Right atrium auricular region (tissue), 2 donors: ENCODE measurements at places on chromosomes 12 and 14. TPM values are rescaled to one million over a fixed set of nuclear protein-coding genes. Genes with fewer than 3 reads are reported as not detected.

DNA sequence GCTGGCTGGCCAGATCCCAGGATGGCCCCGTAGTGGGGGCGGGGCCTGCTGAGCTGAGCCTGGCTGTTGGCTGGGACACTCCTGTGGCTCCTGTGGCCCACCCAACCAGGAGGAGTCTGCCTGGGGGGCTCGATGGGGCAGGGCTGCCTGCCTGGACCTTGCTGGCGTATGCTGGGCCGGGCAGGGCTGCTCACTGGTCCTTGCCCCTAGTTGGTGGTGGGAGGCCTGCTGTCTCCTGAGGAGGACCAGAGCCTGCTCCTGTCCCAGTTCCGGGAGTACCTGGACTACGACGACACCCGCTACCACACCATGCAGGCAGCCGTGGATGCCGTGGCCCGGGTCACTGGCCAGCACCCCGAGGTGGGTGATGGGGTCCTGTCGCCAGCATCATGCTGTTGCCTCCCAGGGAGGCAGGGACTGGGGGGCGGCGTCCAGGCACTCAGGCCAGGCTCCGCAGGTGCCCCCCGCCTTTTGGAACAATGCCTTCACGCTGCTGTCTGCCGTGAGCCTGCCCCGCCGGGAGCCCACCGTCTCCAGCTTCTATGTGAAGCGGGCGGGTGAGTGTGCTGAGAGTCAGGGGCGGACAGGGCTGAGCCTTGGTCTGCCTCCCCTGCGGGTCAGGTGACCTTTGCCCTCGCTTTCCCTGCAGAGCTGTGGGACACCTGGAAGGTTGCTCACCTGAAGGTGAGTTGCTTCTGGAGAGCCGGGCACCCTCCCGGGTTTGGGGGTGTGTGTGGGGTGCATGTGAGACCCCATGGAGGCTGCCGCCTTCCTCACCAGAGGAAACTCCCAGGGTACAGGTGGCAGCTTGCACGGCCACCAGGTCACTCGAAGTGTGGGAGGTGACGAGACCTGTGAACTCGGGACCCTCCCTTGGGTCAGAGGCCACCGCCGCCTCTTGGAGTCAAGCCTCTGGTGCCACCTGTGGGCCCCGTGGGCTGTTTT, 3.4 kb downstream of the NOC4L start:
- no peak for DNase-seq
- no peak overlapping the region for H3K4me3 ChIP-seq
- H3K27ac ChIP-seq, result no peak overlapping the region
- no peaks in the 10 kb centered on the region for H3K27me3 ChIP-seq
- no peaks in the 10 kb centered on the region for H3K36me3 ChIP-seq

The A2ML1 gene
- 0.15 TPM for total RNA-seq

The KRT3 gene
- total RNA-seq, result not detected

DNA sequence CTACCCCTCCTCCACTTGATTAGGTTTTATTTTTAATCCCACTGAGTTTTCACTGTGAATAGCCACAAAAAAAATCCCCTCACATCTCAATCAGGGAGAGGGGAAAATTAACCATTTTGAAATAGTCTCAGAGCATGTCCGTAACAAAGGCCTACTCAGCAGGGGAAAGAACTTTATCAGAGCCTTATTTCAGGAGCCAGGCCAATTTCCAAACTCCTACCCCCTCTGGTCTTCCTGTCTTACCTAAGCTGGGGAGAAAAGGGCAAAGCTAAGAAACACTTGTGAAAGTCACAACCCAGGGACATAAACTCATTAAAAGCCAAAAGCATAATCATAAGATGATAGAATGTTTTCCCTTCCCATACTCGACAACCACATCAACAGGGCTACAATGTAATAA, 260.3 kb upstream of the DIO3 start:
- no peak for DNase-seq
- no peaks in the 10 kb centered on the region for H3K36me3 ChIP-seq
- no peaks in the 10 kb centered on the region for H3K27me3 ChIP-seq
- no peak overlapping the region for H3K27ac ChIP-seq

- H3K4me3 ChIP-seq, result no peak overlapping the region
- peaks cover 58% of the 10 kb centered on the region for H3K36me3 ChIP-seq
- H3K4me1 ChIP-seq, result no peaks in the 10 kb centered on the region
- H3K27ac ChIP-seq, result no peak overlapping the region
- no peak for DNase-seq
Observed at GRCh38 chr14:73209953-73210352, 27.4 kb upstream of the PAPLN start.

DNA sequence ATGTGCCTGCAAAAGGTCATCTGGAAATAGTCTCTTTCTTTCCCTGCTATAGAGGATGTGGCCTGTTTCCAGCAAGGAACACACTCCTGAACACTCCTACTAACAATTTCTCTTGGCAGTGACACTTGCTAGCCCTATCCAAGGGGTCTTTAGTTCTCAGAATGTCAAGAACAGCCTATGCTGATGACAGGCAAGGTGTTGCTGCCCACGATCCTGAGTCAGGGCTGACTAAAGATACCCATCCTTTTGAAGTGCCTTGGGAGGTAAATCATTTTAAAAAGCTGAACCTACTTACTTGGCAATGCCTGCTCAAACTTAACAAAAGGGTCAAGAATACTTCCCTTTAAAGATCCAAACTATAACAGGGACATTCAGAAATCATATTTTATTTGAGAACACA, 1146.4 kb downstream of the VRK1 start:
- no peak for DNase-seq
- no peaks in the 10 kb centered on the region for H3K4me1 ChIP-seq

DNA sequence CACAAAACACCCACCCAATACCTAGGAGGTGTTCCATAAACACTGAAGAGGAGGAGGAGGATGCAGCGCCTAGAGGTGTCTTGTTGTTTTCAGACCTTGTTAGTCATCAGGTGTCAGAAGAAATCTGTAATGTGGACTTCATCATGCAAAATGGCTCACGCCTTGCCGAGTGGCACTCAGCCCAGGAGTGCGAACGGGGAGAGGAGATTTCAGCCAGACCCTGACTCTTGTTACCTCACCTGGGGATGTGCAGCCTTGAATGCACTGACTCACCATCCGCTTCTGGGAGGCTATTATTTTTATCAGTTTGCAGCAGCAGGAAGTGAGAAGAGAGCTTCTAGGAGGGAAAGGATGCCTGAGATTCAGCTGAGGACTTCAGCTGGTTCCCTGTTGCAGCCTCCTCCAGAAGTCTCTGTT, 48.2 kb upstream of the PLXNC1 start:
- H3K36me3 ChIP-seq, result no peaks in the 10 kb centered on the region
- no peak overlapping the region for H3K4me3 ChIP-seq
- H3K27ac ChIP-seq, result no peak overlapping the region
- H3K27me3 ChIP-seq, result no peaks in the 10 kb centered on the region
- H3K4me1 ChIP-seq, result no peaks in the 10 kb centered on the region

- no peaks in the 10 kb centered on the region for H3K36me3 ChIP-seq
- peaks cover 59% of the 10 kb centered on the region for H3K4me1 ChIP-seq
- H3K27ac ChIP-seq, result peak overlapping the region; percentile 82
- DNase-seq, result no peak
- H3K4me3 ChIP-seq, result no peak overlapping the region
Observed at GRCh38 chr14:72616294-72616693, 277.6 kb downstream of the DPF3 start.

The KRT75 gene
- not detected for total RNA-seq

DNA sequence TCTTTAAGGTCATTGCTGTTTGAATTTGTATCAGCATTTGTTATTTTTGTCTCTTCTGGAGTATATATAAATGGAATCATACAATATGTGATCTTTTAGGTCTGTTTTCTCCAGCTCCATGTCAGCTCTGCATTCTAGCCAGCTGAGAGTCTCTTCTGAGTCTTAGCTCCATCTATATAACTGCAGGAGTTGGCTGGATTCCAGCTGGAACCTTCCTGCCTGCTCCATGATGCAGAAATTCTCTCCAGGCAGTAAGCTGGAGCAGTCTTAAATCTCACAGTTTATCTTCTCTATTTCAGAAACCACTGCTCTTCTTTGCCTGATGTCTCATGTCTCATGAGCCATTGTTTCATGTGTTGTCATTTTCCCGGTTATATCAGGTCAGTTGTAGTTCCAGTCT, 827.6 kb downstream of the NRXN3 start:
- no peaks in the 10 kb centered on the region for H3K36me3 ChIP-seq
- no peak overlapping the region for H3K27ac ChIP-seq
- no peak for DNase-seq
- no peak overlapping the region for H3K4me3 ChIP-seq
- H3K4me1 ChIP-seq, result no peaks in the 10 kb centered on the region

The RTL1 gene
- not detected for total RNA-seq

GRCh38 chr12:17016116-17016864, 410.3 kb upstream of the LMO3 start:
- H3K27me3 ChIP-seq, result no peaks in the 10 kb centered on the region
- H3K36me3 ChIP-seq, result no peaks in the 10 kb centered on the region
- no peaks in the 10 kb centered on the region for H3K4me1 ChIP-seq

DNA sequence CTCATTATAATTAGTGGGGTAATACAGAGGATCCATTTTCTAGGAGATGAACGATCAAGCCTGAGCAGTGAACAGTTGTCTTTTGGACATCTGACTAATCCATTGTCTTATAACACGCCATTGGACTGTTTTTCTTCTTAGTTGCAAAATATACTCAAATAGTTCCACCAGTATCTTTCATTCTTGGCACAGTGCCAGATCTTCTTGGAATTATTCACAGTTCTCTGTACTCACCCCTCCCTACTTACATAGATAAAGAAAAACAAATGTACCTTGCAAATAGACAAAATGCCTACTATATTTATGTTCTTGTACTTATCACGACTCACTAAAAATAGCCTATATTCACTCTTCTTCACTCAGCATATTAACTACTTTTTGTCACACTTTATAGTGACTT, 3.8 kb downstream of the CBLN3 start:
- no peak for DNase-seq
- H3K27me3 ChIP-seq, result no peaks in the 10 kb centered on the region
- H3K4me1 ChIP-seq, result no peaks in the 10 kb centered on the region
- no peak overlapping the region for H3K4me3 ChIP-seq

DNA sequence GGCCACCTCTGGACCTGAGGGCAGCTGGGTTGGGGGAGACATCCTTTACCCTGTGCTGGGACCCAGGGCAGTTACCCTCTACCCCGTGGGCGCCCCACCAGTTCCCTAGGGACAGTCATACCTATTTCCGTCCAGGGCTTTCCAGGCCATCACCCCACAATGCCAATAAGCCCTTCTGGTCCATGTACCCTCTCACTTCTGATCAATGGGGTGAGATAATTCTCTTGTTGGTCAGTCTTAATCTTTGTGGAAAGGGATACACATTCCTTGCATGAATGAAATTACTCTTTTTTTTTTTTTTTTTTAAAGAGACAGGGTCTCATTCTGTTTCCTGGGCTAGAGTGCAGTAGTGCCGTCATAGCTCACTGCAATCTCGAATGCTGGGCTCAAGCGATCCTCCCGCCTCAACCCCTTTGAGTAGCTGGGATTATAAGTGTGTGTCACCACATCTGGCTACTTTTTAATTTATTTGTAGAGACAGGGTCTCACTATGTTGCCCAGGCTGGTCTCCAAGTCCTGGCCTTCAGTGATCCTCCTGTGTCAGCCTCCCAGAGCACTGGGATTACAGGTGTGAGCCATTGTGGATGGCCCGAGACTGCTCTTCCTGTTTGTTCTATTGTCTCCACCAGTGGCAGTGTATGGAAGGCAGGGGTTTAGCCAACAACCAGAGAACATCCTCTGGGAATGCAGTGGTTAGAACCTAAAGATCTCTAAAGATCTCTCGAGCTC, 46.3 kb upstream of the STON2 start:
- no peak overlapping the region for H3K27ac ChIP-seq
- H3K4me3 ChIP-seq, result no peak overlapping the region
- H3K4me1 ChIP-seq, result no peaks in the 10 kb centered on the region

DNA sequence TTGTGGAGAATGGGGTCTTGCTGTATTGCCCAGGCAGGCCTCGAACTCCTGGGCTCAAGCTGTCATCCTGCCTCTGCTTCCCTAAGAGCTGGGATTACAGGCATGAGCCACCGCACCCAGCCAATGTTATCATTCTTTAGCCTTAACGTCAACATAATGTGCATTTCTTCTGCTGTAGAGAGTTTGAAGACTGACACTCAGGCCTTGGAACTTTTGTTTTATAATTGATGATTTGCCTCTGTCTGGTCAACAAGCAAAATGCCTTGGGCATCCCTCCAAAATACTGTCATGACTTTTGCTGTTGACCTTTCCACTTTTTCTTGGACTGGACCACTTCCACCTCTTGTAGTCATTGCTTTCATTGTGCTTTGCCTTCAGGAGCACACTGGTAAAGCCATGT, 29.0 kb downstream of the FAM234B start:
- no peaks in the 10 kb centered on the region for H3K4me1 ChIP-seq
- peaks cover 29% of the 10 kb centered on the region for H3K36me3 ChIP-seq
- H3K27me3 ChIP-seq, result no peaks in the 10 kb centered on the region

DNA sequence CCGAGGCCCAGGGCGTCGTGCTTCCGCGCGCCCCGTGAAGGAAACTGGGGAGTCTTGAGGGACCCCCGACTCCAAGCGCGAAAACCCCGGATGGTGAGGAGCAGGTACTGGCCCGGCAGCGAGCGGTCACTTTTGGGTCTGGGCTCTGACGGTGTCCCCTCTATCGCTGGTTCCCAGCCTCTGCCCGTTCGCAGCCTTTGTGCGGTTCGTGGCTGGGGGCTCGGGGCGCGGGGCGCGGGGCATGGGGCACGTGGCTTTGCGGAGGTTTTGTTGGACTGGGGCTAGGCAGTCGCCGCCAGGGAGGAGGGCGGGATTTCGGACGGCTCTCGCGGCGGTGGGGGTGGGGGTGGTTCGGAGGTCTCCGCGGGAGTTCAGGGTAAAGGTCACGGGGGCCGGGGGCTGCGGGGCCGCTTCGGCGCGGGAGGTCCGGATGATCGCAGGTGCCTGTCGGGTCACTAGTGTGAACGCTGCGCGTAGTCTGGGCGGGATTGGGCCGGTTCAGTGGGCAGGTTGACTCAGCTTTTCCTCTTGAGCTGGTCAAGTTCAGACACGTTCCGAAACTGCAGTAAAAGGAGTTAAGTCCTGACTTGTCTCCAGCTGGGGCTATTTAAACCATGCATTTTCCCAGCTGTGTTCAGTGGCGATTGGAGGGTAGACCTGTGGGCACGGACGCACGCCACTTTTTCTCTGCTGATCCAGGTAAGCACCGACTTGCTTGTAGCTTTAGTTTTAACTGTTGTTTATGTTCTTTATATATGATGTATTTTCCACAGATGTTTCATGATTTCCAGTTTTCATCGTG, 612 bp downstream of the MDM2 start:
- peak overlapping the region; percentile 99 for H3K27ac ChIP-seq
- H3K36me3 ChIP-seq, result peaks cover 43% of the 10 kb centered on the region
- no peaks in the 10 kb centered on the region for H3K27me3 ChIP-seq
- DNase-seq, result peak; percentile 89
- H3K4me3 ChIP-seq, result peak overlapping the region; percentile 85
- no peaks in the 10 kb centered on the region for H3K4me1 ChIP-seq

DNA sequence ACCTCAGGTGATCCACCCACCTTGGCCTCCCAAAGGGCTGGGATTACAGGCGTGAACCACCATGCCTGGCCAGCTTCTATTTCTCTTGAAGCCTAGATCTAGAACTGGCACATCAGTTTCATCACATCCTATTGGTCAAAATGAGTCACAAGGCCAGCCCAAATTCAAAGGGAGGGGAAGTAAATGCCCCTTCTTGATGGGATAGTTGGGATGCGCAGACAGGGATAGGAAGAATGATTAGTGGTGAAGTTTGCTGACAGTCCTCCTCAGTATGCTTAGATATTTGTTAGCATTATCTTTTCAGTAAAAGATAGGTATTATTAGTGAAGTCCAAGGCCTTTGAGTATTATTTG, 33.4 kb downstream of the CRADD start:
- H3K4me3 ChIP-seq, result no peak overlapping the region
- H3K36me3 ChIP-seq, result no peaks in the 10 kb centered on the region
- H3K27me3 ChIP-seq, result no peaks in the 10 kb centered on the region
